Activated naive CD4-positive, alpha-beta T cell treated with anti-CD3 and anti-CD28 coated beads, Interleukin-2, amount 50 U/mL, for 72 hours (primary cell): ENCODE measurements at places on chromosomes 12 and 14. TPM values are rescaled to one million over a fixed set of nuclear protein-coding genes. Genes with fewer than 3 reads are reported as not detected.

Gene PHLDA1
- total RNA-seq, result 5.5 TPM

Gene ERC1
- 22.5 TPM for total RNA-seq

Gene GPX2
- total RNA-seq, result not detected

Gene TMCC3
- not detected for total RNA-seq

Gene OTUB2
- 1.2 TPM for total RNA-seq

Gene KRT75
- not detected for total RNA-seq

Gene CLBA1
- 0.20 TPM for total RNA-seq

GRCh38 chr12:57877876-57878275 is 31.3 kb upstream of the CTDSP2 start:
- no peak for DNase-seq

DNA sequence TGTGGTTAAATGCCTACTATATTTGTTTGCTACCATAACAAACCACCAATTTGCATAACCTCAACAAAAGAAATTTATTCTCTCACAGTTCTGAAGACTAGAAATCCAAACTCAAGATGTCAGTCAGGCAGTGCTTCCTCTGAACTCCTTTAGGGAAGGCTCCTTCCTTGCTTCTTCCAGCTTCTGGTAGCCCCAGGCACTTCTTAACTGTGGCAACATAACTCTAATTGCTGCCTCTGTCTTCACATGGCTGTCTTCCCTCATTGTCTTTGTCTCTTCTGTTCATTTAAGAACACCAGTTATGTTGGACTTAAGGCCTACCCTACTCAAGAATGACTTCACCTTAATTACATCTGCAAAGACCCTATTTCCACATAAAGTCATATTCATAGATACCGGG is 206.9 kb downstream of the SYT1 start:
- no peak for DNase-seq

- DNase-seq, result no peak
Observed at GRCh38 chr12:27869567-27869966, 89.5 kb upstream of the MANSC4 start.

DNA sequence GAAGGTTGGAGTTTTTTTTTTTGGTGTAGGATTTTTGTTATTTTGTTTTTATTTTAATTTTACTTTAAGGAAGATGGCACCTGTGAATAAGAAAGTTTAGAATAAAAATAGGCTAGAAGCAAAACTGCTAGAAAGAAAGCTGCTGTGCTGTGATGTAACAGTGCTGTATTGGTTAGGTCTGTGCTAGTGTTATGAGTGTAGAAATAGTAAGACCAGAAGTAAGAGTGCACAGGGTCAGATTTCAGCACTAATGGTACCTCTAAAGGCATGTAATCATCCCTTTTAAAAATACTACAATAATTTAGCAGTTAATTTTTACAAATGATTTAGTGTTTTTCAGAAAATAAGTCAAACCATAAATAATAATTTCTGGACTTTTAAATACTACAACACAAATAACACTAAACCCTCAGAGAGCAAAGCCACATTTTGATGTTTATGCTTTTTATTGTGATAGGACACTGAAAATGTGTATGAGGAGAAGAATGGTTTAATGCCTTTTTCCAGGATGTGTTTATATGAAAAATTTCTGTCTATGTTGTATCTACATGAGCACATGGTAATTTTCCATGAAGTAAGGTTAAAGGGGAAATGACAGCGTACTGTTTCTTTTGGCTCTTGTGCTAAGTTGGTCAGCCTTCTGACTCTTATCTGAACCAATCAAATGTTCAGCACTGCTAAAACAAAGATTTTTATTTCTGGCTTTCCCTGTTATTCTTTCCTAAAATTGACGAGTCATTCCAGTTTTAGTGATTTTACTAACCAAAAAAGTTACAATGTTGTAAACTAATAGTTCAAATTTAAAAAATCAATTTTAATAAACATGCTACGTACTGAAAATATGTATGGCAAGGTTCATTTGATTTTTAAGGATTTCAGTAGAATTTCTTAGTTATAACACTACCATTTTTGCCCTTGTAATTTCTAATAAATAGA is 96.1 kb downstream of the PPHLN1 start:
- DNase-seq, result no peak

- no peak for DNase-seq
Observed at GRCh38 chr14:49545071-49545470, 41.1 kb downstream of the RPS29 start.

DNA sequence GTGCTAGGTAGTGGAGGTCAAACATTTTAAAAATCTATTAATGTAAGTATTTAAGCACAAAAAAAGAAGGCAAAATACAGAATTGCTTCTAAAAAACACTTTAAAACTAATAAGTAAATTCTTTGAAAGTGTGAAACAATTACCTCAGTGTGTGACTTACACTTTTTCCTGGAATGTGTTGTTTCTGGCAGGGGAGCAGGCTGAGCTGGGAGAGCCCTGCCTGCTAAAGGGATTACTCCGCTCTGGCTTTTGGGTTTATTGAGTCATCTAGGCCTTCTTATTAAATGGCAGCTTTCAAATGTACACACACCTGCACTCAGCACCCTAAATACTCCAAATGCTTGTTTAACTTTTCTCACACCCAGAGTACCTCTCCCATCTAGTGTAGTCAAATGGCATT is 279.8 kb downstream of the AKAP6 start:
- no peak for DNase-seq

- DNase-seq, result no peak
Observed at GRCh38 chr14:49868720-49869114, 16.1 kb upstream of the NEMF start.

DNA sequence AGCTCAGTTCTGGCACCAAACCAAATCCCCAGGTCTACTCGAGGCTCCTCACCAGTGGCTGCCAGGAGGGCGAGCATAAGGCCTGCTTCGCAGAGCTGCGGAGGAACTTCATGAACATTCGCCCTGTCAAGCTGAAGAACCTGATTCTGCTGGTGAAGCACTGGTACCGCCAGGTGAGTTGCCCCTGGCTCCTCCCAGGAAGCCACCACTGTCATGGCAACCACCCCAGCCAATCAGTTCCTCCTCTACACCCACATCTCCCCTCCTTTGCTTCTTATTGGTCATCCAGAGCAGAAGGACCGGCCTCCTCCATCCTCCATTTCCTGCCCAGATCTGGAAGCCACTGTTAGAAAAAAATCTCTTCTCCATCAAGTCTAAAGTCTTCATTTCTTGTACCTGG is 17.2 kb upstream of the OAS2 start:
- no peak for DNase-seq

- no peak for DNase-seq
Observed at GRCh38 chr14:103000291-103000921, 56.9 kb downstream of the CDC42BPB start.

DNA sequence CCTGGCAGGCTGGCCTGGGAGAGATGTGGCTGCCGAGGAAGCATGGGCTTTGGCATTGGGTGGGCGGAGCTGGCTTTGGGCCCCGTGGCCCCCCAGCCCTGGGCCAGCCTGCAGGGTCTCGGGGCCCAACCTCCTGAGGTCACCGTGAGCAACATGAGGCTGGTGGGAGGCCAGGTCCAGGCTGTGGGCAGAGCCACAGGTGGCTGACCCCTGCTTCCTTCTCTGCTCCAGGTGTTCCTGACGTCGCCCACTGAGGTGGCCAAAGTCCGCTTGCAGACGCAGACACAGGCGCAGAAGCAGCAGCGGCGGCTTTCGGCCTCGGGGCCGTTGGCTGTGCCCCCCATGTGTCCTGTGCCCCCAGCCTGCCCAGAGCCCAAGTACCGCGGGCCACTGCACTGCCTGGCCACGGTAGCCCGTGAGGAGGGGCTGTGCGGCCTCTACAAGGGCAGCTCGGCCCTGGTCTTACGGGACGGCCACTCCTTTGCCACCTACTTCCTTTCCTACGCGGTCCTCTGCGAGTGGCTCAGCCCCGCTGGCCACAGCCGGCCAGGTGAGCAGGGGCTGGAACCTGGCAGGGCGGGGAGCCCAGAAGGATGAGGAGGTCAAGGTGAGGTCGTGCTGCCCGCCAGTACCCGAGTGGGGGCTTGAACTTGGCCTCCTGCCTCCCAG is 5.5 kb downstream of the SLC25A47 start:
- no peak for DNase-seq

- no peak for DNase-seq
Observed at GRCh38 chr12:24081606-24082005, 132.1 kb upstream of the SOX5 start.

DNA sequence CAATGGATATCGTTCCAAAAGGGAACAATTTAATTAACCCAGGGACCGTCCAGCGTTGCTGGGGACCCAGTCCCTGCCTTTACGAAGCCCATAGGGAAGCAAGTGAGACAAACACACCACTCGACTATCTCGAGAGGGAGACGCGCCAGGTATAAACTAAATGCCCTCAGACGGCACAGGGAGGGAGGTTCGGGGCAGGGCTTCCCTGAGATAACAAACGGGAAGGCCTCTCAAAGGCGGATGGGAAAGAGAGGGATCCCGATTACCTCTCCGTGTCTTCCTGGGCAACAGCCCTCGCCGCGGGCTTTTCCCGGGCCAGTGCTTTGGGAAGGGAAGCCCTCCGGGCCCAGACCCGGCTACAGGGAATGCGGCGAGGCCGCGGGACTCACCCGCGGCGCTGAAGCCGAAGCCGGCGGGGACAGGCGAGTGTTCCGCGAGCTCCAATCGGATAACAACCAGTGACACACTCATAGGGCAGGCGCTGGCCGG is 390 bp downstream of the BRAP start:
- DNase-seq, result no peak

DNA sequence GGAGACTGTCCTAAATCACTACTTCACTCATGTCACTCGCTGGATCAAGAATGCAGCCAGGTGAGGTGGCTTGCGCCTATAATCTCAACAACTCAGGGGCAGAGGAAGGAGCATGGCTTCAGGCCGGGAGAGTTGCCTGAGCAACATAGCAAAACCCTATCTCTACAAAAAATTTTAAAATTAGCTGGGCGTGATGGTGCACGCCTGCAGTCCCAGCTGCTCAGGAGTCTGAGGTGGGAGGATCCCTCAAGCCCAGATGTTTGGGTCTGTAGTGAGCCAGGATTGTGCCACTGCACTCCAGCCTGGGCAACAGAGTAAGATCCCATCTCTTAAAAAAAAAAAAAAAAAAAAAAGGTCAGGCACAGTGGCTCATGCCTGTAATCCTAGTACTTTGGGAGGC is 5.9 kb downstream of the SMAGP start:
- no peak for DNase-seq
